ENCODE measurements at places on chromosomes 6 and 20.

GRCh38 chr6:90040931-90041330 lies 146.7 kb downstream of the GJA10 start:
- no peak for DNase-seq

GRCh38 chr6:116020738-116021137 lies 40.0 kb downstream of the FRK start:
- no peak for DNase-seq

- DNase-seq: no peak
Observed at GRCh38 chr6:167949121-167949684, 48.3 kb upstream of the KIF25 start.

- DNase-seq: no peak
Observed at GRCh38 chr6:139148557-139149235, 13.8 kb downstream of the HECA start.

- no peak for DNase-seq
Observed at GRCh38 chr20:57998981-57999464, 229.4 kb downstream of the ANKRD60 start.

All from activated naive CD4-positive, alpha-beta T cell treated with anti-CD3 and anti-CD28 coated beads for 36 hours (primary cell).